Mesenteric fat pad (tissue), 1 donor: ENCODE measurements at places on chromosomes 5 and 9. TPM values are rescaled to one million over a fixed set of nuclear protein-coding genes. Genes with fewer than 3 reads are reported as not detected.

DNA sequence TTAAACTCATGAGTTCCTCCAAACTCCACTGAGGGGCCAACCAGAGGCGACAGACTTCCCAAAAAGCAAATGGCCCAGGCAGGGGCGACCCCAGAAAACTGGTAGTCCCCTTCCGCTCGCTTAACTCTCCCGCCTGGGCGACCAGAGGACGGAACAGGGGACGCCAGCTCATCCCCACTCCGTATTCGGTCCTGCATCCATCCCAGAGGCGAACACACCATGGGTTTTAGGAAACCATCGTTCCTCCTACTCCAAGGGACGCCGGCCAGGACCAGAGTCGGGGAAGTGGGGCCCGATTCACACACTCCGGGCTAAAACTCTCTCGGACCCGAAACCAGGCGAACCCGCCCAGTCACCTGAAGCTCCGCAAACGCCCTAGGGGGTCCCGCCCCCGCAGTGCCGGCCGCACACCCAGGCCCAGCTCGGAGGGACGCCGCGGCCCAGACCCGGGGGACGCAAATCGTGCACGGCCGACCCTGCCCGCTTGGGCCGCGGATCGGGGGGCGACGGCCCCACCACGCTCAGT lies 478 bp downstream of the TEX10 start:
- DNase-seq: no peak

The TRPM3 gene
- total RNA-seq: 0.48 TPM

DNA sequence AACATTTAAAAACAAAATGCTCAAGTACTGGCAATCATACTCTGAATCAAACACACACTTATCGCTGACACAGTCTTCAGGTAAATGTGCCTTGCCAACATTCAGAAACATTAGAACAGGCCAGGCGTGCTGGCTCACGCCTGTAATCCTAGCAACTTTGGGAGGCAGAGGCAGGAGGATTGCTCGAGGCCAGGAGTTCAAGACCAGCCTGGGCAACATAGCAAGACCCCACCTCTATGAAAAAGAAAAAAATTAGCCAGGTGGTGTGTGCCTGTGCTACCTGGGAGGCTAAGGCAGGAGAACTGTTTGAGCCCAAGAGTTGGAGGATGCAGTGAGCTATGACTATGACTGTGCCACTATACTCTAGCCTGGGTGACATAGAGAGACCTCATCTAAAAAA lies 20.6 kb downstream of the DROSHA start:
- no peak for DNase-seq

The MAST4 gene
- 45.2 TPM for total RNA-seq

GRCh38 chr5:109788596-109788995 lies 98.9 kb downstream of the MAN2A1 start:
- no peak for DNase-seq

GRCh38 chr5:89703817-89704216 lies 705.7 kb downstream of the CETN3 start:
- DNase-seq: no peak

The ELL2 gene
- total RNA-seq: 229 TPM

The NNT gene
- 81.6 TPM for total RNA-seq

DNA sequence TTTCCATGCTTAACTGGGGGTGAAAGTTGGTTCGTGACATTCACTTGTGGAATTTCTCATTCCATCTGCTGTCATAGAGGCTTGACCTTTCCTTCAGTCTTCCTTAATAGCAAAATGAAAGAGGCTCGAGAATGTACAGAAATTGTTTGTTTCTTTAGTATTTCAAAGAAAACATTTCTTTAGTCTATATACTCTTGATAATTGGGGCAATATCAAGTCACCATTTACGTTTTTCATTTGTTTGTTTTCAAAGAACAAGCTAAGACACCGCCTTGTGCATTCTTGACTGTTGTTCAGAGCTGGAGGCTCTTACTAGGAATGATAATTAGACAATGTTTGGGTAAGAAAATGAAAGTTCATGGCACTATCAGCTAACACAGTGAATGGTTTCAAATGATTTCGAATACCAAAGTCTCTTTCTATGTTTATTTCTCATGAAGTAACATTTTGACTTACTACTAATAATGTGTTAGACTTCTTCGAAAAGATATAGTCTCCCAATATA lies 835.4 kb downstream of the SEMA5A start:
- DNase-seq: no peak

DNA sequence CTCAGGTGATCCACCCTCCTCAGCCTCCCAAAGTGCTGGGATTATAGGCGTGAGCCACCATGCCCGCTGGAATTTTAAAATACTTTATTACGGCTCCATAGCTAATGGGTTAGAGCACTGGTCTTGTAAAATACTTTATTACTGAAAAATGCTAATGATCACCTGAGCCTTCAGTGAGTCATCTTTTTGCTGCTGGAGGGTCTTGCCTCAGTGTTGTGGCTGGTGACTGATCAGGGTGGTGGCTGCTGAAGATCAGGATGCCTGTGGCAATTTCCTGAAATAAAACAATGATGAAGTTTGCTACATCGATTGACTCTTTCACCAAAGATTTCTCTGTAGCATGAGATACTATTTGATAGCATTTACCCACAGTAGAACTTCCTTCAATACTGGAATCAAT lies 26.0 kb upstream of the GNE start:
- no peak for DNase-seq

GRCh38 chr5:128980917-128981316 lies 15.6 kb downstream of the SLC27A6 start:
- no peak for DNase-seq

DNA sequence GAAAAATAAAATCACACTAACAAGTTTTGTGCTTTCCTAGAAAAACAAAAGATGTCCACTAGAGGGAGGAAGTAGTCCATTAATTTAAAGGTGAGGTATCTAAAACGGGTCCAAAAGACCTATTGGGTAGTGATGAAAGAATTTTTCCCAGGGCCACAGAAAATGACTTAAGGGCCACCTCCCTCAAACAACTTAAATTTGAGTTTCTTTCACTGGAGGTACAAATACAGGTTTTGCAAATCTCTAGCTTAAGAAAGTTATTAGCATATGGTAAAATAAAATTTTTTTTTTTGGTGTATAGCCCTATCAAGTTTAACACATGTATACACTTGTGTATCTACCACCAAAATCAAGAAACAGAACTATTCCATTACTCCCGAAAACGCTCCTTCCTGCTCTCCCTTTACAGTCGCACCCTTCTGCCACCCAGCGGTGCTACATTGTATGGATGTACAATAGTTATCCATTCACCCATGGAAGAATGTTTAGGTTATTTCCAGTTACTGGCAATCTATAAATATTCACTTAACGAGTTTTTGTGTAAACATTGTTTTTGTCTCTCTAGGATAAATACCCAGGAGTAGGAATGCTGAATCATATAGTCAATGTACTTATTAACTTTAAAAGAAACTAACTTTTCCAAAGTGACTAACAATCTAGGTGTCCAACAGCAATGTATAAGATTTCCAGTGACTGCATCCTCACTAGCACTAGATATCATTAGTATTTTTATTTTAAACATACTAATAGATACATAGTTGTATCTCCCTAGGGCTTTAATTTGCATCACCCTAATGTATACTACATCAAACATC lies 21.9 kb downstream of the DEPDC1B start:
- DNase-seq: no peak

The EQTN gene
- total RNA-seq: not detected

DNA sequence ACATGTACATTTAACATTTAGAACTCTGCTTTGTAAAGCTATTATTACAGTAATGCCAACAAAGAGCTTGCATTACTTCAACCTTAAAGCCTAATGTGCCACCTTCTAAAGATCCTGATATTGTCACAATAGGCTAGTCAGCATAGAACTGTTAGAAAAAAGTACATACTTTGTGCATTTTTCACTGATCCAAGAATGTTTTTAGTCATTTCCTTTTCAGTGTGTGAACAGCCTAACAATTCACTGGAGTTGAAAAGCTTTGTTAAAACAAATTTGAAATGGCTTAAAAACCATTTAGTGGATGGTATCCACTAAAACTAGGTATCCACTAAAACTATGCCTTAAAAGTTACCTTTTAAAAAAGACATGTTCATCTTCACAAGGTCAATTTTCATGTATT lies 4.5 kb downstream of the RPS6 start:
- no peak for DNase-seq
